Cortex of kidney (tissue), 1 donor: ENCODE measurements at places on chromosomes 6 and 20.

GRCh38 chr20:5513975-5514516 lies 197.3 kb upstream of the PROKR2 start:
- no peak for DNase-seq

DNA sequence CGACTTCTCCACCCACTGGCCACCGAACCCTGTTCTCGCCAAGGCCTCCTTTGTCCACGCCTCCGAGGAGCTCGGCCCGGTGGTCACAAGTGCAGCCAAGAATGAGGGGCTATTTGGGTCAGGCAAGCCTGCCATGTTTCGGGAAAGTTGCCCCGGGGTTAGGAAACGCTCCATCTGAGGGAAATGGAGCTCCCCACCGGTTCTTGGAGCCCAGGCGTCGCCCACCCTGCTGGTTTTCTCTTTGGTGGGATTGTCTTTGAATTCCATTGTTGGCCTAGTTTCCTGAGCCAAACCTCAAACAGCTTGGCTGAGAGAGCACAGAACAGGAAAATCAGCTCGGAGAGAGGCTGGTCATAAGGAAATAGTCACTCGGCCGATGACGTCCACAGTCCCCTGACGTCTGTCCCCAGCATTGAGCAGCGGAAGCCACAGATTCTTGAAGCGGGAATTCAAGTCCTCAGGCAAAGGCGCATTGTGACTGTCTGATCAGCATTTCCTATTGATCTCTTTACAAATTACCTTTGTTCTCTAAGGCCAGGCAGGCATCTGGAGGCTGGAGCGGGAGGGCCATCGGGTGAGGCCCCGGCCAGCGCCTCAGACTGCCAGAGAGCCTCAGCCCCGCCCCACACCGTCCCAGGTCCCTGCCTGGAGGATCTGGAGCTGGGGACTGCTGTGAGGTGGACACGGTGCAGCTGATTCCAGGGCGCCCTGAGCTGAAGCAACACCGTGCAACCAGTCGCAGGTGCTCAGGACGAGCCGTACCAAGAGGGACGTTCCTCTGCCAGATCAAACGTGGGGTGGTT lies 138.6 kb downstream of the DLL1 start:
- DNase-seq, result no peak

DNA sequence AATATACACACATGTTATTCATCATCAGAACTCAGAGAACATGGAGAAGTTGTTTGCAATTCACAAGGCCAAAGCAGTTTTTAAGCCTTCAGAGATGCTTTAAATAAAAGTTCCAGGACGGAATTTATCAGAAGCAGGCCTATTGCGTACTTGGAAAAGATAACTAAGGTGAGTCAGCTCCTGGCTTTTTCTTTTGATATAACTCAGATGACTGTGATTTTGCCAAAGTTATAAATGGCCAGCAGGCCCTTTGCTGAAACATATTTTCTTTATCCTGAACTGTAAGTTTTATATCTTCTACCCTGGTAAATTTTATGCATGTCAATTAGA lies 55.0 kb upstream of the PLCB1 start:
- DNase-seq, result no peak

GRCh38 chr6:6243846-6244245 lies 76.6 kb downstream of the F13A1 start:
- DNase-seq, result no peak

DNA sequence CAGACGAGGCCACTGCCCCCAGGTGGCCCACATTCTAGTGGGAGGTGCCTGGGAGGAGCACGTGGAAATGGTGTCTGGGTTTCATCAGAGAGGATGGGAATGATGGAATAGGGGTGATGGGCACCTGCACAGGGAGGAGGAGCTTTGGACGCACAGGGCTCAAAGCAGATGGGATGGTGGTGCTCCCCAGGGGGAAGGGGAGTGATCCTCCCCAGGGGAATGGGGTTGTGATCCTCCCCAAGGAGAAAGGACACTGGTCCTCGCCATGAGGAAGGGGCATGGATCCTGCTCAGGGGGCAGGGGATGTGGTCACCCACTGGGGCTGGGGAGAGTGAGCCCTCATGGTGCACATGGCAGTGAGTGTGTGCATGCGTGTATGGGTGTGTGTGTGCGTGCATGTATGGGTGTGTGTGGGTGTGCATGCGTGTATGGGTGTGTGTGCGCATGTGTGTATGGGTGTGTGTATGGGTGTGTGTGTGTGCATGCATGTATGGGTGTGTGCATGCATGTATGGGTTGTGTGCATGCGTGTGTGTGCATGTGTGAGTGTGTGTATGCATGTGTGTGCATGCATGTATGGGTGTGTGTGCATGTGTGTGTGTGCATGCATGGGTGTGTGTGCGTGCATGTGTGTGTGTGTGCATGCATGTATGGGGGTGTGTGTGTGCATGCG lies 49.7 kb upstream of the SLCO4A1 start:
- DNase-seq, result no peak

GRCh38 chr20:32386091-32386490 lies 28.0 kb downstream of the ASXL1 start:
- DNase-seq, result no peak

DNA sequence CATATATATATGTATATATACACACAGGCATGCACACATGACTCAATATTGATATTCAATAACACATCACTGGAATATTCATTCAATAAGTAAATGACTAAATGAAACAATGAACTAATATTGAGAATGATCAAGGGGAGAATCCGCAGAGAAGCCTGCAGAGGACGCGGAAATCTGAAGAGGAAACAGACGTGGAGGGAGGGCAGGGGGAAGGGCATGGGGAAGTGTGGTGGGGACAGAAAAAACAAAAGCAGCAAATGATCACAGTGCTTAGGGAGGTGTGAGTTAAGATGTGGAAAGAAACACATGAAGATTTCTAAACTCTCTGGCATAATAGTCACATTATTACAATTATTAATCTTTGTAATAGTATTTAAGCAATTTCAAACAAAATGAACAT lies 14.5 kb downstream of the PERP start:
- DNase-seq, result no peak
